ENCODE measurements at places on chromosomes 4 and X.

- no peak for DNase-seq
Observed at GRCh38 chrX:100685284-100685996, 41.4 kb downstream of the SRPX2 start.

- DNase-seq: no peak
Observed at GRCh38 chr4:157221895-157222770, 1.6 kb downstream of the GRIA2 start.

GRCh38 chr4:175394208-175394607, 417.9 kb downstream of the GPM6A start:
- no peak for DNase-seq

GRCh38 chr4:70251945-70252277, 9.5 kb downstream of the CSN3 start:
- no peak for DNase-seq

GRCh38 chr4:183960046-183960420, 54.9 kb downstream of the STOX2 start:
- no peak for DNase-seq

GRCh38 chr4:16995451-16995850, 97.0 kb upstream of the LDB2 start:
- DNase-seq: no peak

DNA sequence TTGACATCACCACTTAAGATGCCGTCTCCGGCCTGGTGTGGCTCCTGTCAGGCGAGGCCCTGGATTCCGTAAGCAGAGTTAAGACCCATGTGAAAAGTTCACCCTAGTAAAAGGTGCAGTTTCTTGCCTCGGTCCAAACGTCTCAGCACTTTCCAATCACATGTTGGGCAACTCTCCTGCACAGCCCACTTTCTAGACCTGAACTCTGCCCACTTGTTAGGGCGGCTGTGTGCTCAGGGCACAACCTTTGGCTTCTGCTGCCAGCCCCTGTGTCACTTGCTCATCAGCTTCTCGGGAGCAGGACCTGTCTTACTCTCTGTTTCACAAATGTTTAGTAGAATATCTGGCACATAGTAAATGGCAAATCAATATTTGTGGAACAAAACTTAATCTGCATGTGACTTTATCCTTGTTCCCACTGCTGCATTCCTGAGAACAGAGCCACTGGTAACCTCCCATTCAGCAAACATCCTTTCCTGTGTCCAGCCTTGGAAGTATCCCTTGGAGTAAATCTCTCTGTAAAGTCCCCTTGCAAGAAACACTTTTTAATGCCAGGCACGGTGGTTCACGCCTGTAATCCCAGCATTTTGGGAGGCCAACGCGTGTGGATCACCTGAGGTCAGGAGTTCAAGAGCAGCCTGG, 38.7 kb upstream of the SH3RF1 start:
- DNase-seq: no peak

DNA sequence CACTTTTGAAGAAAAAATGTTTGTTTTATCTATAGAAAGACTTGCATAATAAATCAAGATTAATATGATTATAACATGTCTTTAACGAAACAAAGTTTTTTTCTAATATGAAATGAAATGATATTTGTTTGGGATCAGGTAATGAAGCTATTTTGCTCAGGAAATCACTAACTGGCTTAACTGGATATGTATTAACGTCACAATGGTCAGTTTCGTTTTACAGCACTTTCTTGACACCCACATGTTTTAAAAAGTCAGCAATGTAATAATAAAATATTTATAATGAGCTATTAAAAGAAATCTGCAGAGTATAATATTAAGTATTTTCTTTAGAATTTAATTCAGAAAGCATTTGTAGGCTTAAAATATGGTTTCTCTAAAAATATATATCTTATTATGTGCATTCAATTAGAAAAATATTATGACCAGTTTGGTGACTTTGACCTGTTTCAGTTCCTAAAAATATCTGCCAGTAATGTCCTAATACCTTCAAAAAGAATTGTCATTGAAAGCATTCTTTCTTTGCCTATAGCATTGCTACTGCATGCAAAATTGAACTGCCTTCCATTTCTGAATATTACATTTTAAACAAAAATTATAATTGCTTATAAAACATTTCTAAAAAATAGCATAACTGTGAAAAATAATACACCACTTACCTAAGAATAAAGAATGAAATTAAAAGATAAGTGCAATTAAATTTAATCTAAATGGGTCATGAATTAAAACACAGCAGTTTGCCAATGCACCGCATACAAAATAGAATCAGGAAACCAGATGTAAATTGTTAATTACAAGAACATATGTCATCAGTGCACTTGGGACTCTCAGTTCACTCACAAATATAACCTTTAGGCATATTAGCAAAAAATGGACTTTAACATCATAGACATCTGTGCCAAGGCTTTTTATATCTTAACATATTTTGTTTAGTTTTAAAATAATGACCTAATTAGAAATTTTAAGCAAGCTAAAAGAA, 31.6 kb downstream of the TIGD2 start:
- DNase-seq: no peak

GRCh38 chr4:125796138-125796537, 481.4 kb downstream of the FAT4 start:
- no peak for DNase-seq

GRCh38 chr4:51895158-51895557, 52.2 kb downstream of the DCUN1D4 start:
- no peak for DNase-seq

DNA sequence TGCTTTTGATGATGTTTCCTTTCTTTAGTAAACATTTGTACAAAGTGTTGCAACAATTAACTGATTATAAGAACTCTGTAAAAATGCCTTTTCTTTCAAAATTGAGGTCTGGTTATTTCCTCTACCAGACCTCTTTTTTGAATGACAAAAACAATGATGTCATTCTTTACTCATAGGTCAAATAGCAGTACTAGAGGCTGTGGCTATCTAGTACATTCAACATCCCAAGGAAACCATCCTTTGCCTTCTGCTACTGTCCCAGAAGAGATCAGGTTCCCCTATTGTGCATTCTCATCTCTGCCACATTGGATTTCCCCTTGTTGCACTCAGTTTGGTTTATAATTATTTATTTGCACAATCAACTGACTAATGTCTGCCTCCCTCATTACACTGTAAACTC, 19.1 kb upstream of the MAD2L1 start:
- DNase-seq: no peak

GRCh38 chr4:41009411-41009810, 204.9 kb downstream of the APBB2 start:
- DNase-seq: no peak

- no peak for DNase-seq
Observed at GRCh38 chr4:8909548-8909947, 37.9 kb upstream of the HMX1 start.

DNA sequence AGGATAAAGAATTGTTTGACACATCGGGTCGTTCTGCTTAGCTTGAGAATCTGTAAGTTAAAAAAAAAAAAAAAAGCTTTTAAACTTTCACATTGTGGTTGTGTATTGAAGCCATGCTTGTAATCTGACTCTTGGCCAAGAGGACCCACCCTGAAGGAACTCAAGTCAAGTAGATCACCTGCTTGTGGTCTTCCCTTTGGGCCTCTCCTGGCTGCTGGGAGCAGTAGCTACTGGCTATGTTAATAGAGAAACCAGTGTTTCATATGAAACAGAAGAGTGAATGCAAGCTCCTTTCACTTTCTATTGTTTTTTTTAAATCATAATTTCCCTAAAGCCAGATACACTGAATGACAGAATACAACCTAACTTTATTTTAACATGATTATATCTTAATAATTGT, 402.4 kb upstream of the NDST4 start:
- DNase-seq: no peak

All from stimulated activated CD8-positive, alpha-beta memory T cell treated with anti-CD3 and anti-CD28 coated beads, Interleukin-7, amount 100 ng/mL, for 1 hour (primary cell).